ENCODE measurements at places on chromosomes 2 and 18.
A peak's percentile ranks its signal among the peaks of the same experiment; 100 is the strongest.

GRCh38 chr2:45570671-45571334 is 40.3 kb downstream of the SRBD1 start:
- peak; percentile 50 for DNase-seq

GRCh38 chr2:235504441-235505180 is 10.8 kb downstream of the AGAP1 start:
- DNase-seq = no peak

DNA sequence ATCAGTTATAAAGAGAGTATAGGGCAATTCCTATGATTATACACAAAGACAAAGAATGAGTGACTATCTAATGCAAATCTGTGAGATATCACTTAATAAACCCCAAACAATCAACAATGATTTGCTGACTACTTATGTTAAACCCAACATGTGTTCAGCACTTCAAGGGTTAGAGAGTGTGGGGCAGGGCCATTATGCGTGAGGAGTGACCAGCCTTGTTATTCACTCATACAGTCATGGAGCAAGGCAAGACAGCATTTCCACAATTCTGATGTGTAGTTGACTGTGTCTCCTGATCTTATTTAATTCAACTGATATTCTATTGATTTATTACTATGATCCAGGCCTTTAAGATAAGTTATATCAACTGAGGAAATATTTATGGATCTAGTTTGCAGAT is 251.7 kb downstream of the CYRIA start:
- DNase-seq = no peak

- DNase-seq = no peak
Measured at GRCh38 chr2:184210329-184210728, 388.0 kb upstream of the ZNF804A start.

DNA sequence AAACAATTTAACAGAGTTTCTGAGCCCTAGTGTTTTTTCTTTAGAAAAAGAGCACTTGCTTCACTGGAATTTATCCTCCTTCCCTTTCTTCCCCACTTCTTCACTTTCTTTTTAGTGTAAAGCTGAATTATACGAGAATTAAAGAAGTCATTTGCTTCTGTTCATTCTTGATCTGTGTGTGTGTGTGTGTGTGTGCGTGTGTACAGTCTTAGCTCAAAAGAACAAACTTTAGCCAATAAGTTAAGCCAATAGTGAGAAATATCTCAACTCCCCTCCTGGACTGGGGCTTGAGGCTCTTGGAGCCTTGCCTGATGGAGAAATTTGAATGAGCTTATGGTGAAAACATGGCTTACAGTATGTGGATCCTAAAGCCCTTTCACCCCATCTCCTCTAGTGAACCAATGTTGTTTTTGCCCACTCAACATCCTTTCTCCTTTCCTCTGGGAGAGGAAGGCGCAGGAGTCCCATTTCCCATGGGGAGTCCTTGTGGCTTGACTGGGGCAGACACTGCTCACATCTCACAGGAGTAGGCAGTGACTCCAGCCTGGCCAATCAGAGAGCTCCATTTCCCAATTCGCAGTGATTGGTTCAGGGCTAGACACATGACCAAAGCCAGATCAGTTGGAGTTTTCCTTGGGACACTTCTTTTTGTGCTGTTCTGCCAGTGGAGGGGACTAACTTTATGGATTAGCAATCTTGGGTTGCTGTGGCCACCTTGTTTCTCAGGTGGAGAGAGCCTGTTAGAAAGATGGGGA is 16.3 kb upstream of the MYO3B start:
- DNase-seq = no peak

DNA sequence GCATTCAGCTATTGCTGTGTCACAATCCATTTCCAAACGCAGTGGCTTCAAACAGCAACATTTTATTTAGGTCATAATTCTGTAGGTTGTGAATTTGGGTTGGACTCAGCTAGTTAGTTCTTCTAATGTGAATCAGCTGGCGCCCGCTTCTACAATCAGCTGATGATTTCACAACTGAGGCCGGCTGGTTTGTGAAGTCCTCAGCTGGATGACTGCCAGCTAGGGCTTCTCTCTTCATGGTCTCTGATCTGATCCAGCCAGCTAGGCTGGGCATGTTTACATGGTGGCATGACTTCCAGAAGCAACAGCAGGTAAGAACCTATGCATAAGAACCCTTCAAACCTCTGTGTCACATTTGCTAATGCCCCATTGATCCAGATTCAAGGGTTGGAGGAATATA is 172.0 kb downstream of the SLC4A10 start:
- no peak for DNase-seq

DNA sequence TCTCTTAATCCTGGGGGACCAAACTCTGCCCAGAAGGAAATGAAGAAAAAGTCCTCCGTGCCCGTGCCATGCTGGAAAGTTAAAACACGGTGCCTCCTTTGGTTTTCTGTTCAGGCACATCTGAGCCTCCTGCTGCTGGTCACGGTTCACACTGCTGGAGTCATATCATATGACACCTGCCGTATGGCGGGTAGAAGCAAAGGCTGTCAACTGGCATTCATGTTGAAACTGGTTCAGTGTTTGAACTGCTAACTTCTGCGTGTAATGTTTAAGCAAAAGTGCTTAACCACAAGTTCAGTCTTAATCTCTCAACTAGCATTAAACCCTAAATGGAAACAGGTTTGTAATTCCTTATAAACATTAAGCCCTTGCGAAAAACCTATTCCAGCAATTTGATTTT is 3.1 kb downstream of the STK39 start:
- DNase-seq = no peak

DNA sequence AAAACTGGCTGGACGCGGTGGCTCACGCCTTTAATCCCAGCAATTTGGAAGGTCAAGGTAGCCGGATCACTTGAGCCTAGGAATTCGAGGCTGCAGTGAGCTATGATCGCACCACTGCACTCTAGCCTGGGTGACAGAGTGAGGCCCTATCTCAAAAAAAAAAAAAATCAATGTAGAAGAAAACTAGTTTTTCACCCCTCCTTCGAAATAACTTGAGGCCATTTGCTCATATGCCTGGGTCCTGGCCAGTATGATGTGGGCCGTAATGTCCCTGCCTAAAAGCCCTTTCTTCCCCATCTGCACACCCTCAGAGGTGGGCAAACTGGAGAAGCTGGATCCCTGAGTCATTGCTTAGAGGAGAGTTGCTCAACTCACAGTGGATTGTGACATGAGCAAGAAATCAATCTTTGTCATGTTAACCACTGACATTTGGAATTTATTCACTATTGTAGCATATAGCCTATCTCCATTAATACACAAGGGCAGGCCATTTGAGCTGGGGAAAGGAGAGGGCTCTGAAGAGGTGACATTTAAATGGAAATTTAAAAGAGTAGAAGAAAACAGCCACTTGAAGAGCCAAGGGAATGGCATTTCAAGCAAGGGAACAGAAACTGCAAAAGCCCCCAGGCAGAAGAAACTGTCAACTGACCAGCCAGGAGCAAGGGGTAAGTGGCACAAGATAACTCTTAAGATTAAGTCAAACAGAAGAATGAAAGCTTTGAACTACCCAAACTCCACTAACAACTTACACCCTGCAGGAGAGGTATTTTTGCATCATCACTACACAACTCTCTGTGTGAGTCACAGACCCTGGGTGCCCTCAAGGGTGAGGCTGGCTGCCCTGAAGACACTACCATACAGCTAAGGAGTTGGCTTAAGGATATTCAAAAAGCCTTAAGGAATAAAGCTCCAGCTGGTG is 7.6 kb upstream of the METTL21A start:
- DNase-seq = no peak

DNA sequence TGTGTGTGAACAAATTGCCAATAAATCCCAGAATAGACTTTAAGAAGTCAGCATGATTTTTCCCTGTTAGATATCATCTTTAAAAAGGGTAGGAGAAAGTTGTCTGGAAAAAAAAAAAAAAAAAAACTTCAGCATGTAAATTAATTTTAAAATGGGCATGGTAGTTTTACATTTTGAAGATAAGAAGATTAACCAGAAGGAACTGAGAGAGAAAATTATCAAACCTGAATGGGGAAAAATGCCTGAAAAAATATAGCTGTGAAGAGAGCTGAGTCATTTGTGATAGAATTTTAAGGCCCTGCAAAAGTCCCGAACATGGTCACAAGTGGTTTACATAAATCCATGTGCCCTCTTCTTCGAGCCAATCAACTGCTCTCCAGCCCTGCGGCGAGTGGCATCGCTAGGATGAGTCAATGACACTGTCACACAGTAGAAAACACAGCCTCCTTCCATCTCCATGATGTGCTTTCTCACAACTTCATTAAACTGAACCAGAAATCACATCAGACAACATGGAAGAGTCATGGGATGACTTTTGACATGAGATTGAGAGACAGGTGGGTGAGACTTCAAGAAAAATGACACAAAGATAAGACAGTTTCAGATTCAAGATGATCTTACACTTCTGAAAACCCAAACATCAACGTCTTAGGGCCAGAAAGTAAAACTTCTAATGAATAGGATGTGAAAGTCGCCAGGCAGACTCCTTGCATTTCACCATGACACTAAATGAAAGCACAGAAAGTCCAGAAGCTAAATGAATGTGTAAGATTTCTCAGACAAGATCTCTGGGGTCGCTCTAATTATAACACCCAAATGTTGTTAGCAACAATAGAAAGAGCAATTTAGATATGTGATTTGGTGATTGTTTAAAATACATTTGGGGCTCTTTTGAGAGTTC is 273.0 kb upstream of the ID2 start:
- no peak for DNase-seq

- DNase-seq = no peak
Measured at GRCh38 chr2:122683018-122683417, 927.6 kb downstream of the TSN start.

DNA sequence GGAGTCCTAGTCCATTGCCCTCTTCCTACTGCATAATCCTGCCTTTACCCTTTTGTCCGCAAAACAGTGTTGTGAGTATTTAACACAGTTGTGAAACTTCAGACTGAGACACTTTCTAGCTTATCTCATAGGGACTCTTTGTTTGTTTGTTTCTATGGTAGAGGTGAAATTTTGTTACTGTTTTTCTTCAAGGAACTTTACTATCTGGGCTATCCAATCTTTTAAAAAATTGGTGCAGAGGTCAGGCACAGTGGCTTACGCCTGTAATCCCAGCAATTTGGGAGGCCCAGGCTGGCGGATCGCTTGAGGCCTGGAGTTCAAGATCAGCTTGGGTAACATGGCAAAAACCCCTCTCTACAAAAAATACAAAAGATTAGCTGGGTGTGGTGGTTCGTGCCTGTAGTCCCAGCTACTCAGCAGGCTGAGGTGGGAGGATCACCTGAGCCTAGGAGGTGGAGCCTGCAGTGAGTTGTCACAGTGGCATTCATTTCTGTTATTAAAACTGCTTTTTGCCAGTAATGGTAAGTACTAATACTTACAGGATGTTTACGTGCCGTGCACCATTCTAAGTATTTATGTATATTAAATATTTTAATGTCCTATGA is 18.8 kb downstream of the GMCL1 start:
- no peak for DNase-seq

DNA sequence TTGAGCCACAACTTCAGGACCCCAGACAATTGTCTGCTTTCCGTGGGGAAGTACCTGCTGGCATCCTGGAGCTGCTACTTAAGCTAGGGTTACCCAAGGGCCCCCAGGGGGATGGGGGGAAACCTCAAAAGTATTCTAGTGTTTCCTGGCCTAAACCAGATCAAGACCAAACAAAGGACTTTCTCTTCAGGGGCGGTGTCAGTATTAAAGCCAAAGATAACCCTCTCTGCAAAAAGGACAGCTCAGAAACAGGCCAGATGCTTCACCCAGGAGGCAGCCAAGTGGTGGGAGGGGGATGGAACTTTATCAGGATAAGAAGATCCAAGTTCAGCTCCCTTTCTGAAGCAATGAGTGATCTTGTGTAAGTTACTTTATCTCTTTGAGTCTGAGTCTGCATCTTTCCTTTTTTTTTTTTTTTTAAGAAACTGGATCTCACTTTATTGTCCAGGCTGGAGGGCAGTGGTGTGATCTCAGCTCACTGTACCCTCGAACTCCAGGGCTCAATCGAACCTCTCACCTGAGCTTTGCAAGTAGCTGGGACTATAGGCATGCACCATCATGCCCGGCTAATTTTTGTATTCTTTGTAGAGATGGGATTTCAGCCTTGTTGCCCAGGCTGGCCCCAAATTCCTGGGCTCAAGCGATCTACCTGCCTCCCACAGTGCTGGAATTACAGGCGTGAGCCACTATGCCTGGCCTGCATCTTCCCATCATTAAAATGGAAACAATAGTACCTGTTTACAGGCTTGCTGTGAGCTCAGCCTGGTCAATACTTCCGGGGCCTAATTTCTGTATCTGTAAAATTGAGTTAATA is 151.8 kb upstream of the PTPRM start:
- no peak for DNase-seq

GRCh38 chr2:97851172-97851571 is 137.8 kb downstream of the ZAP70 start:
- DNase-seq = no peak

DNA sequence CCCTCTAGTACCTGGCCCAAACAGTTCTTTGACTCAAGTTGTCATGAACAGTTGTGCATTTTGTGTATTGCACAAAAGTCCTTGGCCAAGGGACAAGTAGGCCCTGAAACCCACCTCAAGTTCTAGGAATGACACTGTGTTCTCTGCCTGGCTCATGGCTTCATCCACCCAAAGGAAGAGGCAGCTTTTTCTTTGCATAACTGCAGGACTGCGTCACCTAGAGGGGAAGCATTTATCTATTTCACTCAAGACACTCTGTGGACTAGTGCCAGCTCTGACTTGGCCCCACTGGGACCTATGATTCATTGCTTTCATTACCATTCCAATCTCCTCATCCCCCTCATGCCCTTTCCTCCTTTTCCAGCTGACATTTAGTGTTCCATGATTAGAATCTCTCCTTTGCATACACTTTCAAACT is 119.3 kb upstream of the SIX2 start:
- DNase-seq = no peak

DNA sequence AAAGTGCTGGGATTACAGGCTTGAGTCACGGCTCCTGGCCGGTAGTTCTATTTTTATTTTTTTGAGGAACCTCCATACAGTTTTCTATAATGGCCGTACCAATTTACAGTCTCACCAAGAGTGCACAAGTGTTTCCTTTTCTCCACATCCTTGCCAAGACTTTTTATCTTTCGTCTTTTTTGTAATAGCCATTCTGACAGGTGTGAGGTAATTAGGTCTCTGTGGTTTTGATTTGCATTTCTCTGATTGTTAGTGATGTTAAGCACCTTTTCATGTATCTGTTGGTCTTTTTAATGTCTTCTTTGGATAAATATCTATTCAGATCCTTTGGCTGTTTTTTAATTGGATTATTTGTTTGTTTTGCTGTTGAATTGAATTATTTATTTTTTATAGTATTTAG is 9.3 kb downstream of the ARMC9 start:
- no peak for DNase-seq

GRCh38 chr2:21070341-21071257 is 26.7 kb upstream of the APOB start:
- DNase-seq = no peak

- DNase-seq = no peak
Measured at GRCh38 chr2:71498261-71498701, 44.9 kb downstream of the DYSF start.

All from GM23338 (cell line).